ENCODE measurements at places on chromosomes 3 and 15. TPM values are rescaled to one million over a fixed set of nuclear protein-coding genes. Genes with fewer than 3 reads are reported as not detected.

DNA sequence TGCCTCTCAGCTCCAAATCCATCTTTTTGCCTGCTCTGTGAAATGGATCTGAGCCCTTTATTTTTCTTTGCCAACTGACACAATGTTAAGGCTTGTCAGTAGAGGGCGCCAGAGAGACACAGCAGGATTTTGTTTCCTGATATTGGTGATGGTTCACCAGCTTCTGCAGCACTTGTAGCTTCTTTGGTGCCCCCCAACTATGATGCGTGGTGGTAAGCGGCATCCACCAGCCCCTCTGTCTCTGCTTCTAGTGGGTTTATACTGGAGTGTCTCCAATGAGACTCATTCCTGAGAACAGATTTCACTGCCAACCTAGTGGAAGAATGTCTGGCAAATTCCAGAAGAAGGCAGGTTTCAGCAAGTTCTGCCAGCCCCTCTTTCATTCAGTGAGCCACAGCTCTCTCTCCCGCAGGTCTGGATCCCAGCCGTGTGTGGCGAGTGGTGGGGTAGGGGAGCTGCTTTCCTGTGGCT is 471.9 kb upstream of the FRG2C start:
- peak; percentile 35 for DNase-seq

GRCh38 chr3:151827816-151828215 is 13.9 kb downstream of the AADAC start:
- no peak for DNase-seq

DNA sequence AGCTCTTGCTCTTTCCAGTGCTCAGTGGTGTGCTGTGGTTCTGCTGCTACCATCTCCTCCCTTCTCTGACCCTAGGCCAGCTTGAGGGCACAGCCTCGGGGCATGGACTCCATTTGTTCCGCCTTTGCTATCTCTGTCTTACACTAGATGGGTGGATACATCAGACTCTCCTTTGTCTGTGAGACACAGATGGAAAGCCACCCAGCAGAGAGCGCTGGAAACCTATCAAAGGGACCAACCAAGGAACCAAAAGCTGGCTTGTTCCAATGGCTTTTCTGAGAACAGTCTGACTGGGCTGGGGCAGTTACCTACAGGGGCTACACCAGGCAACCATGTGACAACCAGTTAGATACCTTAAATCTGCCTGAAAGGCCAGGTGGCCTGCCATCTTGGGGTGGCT is 63.8 kb downstream of the NPTN start:
- DNase-seq, result no peak

DNA sequence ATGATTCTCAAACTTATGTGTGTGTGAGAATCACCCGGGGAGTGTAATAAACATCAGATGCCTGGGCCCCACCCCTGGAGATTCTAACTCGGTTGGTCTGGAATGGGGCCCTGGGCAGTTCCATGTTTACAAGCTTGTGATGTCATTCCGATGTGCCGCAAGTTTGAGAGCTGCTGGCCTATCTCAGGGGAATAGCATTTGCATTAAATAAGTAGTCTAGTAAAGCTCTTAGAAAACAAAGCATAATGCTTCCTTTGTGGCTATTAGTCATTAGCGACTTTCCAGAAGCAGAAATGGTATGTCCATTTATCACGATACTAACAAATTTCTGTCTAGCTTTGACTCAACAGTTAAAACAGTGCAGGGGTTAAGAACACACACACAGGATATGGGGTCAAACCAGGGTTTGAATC is 20.9 kb downstream of the PGBD4 start:
- DNase-seq, result peak; percentile 97

DNA sequence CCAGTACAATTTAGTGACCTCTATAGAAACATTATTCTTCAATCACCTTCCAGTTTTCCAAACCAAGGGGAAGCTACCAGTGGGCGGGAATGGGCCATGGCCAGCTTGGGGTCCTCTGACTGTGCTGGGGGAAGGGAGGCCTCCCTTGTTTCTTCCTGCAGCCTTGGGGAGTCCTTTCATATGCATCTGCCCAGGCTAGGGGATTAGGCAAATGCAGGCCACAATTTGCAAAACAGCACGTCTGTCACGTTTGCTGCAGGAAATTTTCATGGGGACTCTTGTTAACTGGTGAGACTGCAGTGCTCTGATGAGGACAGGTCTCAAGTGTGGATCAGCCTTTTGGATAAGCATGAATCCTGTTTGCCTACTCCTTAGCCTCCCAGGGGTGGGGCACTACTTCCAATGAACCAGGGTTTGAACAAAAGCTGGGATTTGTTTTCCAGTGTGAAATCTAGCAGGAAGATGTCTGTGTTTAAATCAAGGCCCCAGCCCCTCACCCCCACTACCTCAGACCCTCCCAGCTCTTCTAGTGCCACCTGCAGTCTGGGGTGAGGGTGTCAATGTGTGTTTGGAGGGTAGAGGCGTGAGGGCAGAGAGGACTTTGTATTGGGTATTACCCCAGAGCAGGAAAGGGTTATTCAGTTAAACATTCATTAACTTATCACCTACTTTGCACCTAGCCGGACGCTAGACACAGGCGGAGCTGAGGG is 219.9 kb downstream of the OPA1 start:
- no peak for DNase-seq

GRCh38 chr15:82535566-82536408 is 4.5 kb downstream of the RPS17 start:
- DNase-seq, result no peak

- no peak for DNase-seq
Observed at GRCh38 chr15:85414037-85414436, 33.6 kb downstream of the AKAP13 start.

DNA sequence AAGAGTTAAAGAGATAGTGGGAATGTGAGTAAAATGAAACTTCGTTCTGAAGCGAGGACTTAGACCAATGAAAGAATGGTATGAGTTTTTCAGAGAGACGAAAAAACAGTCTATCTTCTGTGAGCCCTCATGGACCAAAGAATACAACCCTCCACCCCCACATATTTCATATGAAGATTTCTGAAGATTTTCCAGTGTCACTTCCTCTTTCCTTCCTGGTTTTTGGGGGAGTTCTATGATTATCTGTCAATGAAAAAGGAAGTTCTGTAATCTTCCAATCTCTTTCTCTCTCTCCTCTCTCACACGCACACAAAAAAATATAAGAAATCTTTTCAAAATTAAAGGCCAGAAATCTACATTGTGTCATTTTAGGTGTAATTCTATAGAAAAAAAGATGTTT is 27.7 kb downstream of the CMSS1 start:
- no peak for DNase-seq

DNA sequence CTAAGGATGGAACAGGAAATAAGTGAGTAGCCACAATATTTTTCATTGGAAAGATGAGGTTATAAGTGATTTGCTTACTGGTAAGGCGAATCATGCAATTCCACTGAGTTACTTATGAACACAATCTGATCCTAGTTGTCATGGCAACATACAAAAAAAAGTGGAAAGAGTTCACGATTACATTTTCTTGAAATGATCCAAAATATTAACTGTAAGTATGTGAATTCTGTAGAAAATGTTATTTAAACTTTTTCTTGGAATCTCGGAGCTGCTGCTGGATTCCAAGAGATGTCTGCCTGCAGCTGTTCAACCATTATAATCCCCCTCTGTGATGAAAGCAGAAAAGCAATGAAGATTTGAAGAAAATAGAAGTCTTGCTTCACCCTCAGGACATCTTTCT is 120.5 kb downstream of the KBTBD8 start:
- DNase-seq, result no peak

GRCh38 chr3:16399473-16399872 is 114.0 kb downstream of the RFTN1 start:
- DNase-seq, result peak; percentile 81

DNA sequence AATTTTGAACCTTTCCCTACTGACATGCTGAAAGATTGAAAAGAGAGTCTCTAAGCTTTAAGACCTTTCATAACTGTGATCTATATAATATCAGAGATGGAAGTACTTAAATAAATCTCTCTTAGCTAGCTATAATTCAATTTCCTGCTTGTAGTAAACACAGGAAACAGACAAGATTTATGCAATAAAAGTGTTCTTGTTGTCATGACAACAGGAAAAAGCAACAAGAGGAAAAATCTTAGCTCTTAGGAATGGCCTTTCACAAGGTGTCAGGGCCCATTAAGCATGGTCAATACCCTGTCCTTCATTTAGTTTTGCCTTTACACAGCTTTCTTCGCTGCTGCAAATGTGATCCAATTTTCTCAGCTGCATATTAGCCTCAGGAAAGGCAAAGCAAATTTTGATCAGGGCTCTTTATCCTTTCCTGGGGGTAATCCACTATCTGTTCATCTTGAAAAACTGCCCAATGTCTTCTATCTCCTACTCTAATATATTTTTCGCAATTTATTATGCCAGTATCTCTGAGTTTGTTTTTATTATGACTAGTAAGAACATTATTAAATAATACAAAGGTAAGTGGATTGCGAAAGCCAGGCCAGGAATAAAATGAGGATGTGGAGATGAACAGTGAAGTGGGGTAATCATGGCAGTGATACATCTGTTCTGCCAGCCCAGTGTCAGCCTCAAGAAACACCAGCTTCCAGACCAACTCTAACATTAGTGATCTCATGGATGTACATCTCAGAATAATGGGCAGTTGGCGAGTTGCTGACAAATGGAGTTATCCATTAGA is 28.7 kb downstream of the SIDT1 start:
- peak; percentile 23 for DNase-seq

DNA sequence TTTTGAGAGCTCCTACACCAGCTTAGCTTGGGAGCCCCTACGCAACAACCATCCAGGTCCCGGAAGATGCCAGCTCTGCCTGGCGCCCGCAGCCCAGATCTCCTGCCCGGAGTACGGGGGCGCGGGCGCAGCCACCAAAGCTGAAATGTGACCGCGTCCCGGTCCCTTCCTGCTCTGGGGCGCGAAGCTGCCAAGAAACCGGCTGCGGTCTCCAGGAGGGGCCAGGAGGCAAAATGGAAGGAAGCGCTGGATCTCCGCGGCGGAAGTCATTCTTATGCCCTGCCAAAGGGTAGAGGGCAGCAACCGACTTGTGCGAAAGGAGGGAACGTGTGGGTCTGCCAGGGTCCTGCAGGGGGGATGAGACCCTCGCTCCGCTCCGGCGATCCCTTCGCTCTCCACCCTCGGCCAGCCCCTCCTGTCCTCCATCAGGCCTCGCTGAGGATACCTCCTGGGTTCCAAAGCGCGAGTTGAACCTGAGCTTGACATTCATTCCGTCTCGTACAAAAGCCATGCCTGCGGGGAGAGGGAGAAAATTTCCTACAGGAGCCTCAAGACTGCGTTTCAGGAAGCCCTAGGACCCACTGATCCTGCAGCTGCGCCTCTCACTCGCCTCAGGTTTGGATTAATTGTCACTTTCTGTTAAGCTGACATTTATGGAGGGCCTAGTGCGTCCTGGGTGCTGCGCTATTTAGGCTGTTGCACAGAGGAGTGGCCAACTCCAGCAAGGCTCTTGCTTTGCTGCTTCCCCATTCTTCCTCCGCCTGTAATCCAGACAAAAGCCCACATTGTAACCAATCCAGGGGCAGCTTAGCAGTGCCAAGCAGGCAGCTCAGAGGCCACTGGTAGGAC is 98.3 kb upstream of the VGLL3 start:
- peak; percentile 87 for DNase-seq

DNA sequence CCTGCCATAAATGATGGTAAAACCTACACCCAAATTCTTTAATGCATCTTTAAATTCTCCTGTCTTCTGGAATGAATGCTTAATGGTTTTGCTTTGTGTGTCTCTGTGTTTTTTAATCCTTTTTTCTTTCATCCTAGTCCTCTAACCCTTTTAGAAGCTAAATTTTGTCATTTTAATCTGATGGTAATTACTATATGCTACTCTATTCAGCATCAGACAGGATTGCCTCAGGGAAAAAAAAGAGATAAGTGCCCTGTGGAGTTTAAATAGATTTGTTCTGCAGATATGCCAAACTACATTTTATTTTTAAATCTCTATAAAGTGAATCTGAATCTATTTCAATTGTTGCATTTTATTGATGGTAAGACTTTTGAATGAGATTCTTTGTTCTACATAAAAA is 966.8 kb downstream of the NSUN3 start:
- DNase-seq, result no peak

DNA sequence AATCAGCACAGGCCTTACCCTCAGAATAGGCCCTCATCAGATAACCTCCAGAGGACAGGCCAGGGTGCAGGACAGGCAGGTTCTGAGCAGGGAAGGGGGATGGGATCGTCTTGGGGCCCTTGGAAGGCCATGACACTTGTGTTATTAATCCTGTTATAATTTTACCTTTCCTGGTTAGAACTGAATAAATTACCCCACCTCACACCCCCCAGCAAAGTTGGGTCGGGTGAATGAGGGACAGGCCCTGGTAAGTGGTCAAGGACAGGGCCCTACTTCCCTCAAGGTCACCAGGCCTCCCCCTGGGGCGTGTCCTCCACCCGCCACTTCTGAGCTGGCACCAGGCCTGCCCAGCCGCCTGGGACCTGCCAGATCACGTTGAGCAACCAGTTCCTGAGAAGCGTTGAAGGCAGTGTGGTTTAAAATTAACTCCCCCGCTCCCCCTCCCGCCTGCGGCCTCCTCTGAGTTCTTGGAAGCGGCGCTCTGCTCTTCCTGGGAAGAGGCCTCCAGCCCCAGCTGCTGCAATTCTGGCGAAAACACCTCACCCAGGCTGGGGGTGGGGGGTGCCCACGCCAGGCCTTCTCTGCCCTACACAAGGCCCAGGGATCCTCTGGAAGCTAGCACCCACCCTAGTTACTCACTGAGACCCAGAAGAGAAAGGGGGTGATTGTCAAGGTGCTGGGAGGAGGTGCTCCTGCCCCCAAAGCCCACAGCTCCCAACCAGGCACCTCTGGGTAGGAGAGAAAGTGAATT is 10.6 kb downstream of the CISH start:
- peak; percentile 93 for DNase-seq

DNA sequence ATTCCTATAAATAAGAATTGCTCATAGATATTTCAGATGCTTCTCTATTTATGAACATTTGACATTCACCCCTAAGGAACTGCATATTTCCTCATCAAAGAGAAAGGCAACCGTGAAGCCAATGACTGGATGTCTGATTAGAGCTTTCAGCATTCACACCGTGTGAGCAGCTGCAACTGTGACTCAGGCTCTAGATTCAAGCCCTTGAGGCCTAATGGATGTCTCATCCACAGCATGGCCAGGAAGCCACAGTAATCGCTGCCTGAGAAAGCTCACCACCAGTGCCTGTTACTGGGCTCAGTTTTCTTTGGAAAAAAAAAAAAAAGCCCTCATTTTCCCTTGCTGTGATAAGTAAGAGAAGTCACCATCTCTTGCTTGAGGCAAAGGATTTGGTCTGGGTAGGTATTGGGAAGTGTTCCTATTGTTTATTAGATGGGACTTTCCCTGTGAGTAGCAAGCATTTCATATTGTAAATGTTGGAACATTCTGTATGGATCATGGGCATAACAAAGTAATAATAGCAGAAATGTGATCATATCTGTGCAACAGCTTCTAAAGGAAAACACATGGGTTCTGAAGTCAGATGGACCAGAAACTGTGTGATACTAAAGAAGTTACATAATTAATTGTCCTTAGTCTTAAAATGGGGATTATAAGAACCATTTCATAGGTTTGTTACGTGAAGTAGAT is 783.7 kb downstream of the AGBL1 start:
- no peak for DNase-seq

ARL13B gene
- total RNA-seq, result 6.1 TPM
